ENCODE measurements at places on chromosomes 7 and 10.

- DNase-seq: peak; percentile 80
Observed at GRCh38 chr7:30308389-30308788, 24.0 kb downstream of the ZNRF2 start.

DNA sequence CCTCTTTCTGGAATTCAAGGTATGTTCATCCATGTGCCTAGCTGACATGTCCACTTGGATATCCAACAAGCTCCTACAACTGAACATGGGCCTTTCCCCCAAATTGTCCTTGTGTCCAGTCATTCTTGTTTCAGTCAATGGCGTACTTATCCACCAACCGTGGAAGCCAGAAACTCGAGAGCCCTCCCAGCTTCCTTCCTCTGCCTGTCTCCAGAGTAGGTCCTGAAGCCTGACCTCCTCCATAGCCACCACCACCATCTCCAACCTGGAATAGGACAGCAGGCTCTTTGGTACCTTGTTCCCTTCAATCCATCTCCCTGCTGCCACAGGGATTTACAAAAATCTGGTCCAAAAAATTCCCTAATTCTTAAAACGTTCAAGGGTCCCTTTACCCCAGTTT, 305.1 kb downstream of the RPS24 start:
- DNase-seq: no peak

DNA sequence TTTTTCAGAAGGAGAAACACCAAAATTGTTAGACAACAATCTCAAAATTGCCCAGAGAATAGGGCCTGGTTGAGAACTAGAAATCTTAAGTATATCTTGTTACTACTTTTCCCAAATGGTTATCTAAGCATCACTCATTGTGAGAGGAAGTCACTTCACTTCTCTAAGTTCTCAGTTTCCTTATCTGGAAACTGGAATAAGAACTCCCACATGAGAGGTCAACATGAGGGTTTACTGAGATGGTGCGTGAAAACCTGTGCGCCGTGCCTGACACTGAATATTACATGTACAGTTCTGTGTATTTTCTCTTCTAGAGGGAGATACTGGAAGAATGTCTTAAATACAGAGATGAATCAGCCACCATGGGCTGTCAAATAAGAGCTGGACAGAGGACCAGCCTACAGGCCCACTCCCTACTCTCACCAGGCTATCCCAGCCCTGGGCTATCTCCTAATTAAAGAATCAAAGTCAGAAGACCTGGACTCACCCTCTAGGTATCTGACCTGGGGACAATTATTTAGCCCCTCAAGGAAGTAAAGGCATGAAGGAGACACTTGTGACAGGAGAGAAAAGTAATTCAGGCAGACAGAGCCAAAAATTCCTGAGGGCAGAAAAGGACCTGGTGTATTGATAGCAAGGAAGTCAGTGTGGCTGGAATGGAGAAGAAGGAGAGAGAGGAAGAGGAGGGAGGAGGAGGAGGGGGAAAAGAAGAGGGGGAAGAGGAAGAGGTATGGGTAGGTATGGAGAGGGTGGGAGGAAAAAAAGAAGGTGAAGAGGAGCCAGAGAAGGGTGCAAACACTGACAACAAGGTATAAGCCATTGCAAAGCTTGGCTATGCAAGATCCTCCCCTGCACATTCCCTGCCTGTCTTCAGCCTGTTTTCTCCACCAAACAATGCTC, 44.9 kb downstream of the CCDC71L start:
- no peak for DNase-seq

- DNase-seq: peak; percentile 22
Observed at GRCh38 chr7:135994466-135995205, 17.5 kb upstream of the MTPN start.

DNA sequence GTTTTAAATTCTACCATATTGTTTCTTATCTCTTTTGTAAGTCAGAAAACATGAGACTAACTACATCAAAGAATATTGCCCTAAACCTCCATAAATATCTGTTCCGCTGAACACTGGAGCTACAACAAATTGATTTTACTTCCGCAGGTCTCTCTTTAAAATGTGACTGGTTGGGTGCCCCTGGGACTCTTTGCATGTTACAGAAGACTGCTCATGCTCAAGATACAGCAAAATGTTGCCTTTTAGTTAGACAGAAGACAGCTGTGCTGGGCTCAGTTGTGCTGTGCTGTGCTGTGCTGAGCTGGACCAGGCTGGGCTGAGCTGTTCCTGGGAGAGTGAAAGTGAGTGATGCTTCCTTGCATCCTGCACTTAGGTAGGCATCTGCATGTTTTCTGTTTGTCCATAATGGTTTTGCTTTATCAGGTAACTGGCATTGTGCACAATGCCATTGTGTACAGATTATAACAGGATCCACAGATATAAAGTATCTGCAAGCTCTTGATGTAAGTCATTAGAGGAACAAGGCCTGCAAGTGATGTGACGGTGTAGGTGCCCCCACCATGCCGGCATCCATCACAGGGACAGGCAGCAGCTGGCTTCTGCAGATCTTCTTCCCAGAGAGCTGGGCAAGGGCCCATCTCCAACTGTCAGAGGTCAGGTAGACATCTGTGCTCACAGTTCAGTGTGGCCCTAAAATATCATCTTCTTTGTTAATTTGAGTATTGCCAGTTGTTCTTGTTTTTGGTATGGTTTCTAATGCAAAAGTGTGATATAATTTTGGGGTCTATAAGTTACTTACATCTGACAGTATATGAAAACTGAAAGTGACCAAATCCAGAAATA, 972.5 kb upstream of the CELF2 start:
- no peak for DNase-seq

DNA sequence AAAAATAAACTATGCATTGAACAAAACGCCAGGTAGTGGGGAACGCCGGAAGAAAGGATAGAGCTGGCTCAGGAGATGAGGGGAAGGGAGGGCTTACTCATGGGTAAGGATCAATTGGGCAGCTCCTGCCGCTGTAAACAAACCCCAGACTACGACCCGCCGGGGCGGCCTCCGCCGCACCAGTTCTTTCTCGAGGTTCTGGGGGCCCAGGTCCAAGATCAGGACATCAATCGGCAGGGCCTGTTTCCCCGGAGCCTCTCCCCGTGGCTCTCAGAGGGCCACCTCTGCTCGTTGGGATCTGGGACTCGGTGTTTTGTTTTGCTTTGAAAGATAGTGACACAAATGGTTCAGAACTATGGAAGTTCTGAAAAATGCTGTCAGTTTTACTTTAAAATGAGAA, 140.4 kb downstream of the ELFN1 start:
- DNase-seq: no peak

GRCh38 chr10:65611592-65611991, 1314.2 kb upstream of the LRRTM3 start:
- peak; percentile 59 for DNase-seq

- DNase-seq: no peak
Observed at GRCh38 chr7:101435461-101436220, 73.0 kb downstream of the COL26A1 start.

DNA sequence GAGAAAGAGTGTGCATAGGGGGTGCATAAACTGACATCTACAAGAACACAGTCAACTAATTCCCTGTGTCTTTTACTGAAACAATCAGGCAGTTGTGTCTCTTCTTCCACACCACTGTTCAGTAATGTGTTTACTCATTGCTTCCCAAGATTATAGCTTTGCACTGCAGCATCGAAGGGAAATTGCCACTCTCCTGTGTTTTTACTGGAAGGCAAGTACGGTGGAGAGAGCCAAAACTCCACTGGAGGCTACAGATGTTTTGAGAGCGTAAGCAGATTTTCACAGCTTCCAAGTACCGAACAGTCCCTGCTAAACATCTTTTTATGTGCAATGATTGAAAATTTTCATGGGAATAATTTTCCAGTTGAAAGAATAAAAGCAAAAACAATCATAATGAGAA, 510.5 kb upstream of the AKR1E2 start:
- no peak for DNase-seq

DNA sequence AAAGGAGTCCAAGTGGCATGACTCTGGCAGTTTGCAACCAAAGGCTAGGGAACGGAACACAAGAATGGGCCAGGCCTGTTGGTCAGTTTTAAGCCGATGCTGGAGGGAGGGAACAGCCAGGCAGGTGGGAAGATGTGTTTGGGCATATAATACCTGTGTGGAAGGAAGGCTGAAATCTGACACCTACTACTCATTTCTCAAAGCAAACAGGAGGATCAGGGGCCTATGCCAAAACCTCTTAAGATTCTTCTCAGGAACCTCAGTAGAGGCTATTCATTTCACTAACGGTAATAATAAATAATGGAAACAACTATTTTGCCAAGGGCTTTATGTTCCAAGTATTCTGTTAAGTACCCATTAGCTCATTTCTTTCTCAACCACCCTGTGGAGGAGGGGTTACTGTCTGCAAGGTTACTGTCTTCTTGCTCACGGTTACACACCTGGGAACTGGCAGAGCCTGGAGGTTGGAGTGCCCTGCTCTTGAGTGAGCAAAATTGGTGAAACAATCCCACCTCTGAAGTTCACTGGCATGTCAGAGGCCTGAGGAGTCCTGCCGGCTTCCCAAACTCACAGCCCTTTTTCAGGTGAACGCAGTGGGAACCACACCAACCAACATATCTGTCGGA, 35.5 kb downstream of the GOT1 start:
- DNase-seq: peak; percentile 81

GRCh38 chr7:151722533-151722932, 154.4 kb downstream of the PRKAG2 start:
- no peak for DNase-seq

- no peak for DNase-seq
Observed at GRCh38 chr10:17125206-17125893, 4.3 kb downstream of the CUBN start.

- no peak for DNase-seq
Observed at GRCh38 chr7:70654979-70655378, 477.0 kb upstream of the GALNT17 start.

DNA sequence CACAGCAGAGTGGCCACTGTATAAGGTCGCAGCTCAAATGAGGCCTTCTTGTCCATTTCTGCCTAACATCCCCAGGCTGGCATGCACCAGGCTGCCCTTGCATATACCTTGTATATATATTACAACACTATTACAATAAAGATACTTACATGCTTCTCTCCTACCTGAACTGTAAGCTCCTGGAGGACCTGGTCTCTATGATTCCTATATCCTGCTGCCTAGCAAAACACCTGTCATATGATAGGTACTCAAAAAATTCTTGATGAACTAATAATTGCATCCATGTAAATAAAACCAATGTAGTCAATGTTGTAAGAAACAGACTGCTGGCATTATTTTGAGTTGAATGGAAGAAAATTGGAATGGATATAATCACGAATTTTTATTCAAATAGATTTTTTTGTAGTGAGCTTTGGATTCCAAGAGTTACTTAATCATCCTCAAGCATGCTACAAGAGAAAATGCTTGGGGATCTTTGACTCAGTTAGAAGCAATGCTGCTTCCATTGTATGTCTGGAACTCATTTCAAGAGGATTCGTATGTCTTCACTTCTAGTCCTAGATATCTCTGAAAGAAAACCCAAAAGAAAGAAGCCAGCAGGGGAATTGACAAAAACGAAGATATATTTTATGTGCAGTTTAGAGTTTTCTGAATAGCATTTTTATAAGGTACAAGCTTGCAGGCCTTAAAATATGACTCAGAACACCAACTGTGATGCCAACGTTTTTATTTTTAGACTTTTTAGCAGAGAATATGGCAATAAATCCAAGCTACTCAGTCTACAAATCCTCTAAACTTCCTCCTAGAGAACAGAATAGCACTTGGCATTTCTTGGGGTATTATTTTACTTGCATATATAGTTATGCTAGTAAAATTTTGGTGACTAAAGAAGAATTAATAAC, 53.1 kb downstream of the OSBPL3 start:
- DNase-seq: peak; percentile 8

DNA sequence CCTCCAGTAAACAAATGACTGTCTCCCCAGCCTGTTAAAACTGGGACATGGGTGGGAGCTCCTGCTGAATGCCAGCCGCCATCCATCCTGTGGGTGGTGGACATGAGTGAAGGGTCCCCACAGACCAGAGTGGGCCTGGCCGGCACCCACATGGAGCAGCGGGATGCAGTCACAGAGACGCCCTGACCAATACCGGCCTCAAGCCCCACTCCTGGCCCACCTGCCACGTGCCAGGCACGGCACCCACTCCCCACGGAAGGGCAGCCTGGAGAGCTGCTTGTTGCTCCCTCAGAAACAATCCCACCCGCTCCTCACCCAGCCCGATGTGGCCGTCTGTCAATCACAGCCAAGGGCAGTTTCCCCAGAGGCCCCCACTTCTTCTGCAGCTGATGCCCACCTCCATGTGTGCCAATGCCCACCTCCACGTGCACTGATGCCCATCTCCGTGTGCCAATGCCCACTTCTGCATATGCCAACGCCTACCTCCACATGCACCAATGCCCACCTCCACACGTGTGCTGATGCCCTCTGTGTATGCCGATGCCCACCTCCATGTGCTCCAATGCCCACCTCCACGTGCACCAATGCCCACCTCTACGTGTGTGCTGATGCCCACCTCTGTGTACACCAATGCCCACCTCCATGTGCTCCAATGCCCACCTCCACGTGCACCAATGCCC, 42.8 kb upstream of the DNAAF5 start:
- no peak for DNase-seq

GRCh38 chr7:2497500-2498336, 21.5 kb upstream of the GRIFIN start:
- DNase-seq: no peak

GRCh38 chr7:92740700-92741126, 95.7 kb downstream of the CDK6 start:
- DNase-seq: peak; percentile 89

DNA sequence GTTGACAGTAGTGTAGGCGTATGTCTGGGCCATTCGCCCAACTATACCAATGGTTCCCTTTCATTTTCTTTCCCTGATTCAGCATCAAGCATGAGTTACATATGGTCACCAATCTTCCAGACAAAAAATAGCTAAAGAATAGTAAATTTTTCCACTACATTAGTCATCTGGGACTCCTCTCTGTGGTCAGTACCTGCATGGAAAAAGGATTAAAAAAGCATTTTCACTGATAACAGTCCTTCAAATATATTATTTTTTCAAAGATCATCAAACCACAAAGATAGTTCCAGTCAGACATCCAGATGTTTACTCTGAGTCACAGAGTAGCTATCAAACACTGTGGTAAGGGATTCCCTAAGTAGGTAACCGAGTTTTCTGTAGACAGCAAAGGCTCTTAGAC, 302.6 kb upstream of the SEMA3D start:
- DNase-seq: peak; percentile 71

GRCh38 chr10:79067241-79068202, 1.2 kb upstream of the ZMIZ1 start:
- DNase-seq: peak; percentile 100

DNA sequence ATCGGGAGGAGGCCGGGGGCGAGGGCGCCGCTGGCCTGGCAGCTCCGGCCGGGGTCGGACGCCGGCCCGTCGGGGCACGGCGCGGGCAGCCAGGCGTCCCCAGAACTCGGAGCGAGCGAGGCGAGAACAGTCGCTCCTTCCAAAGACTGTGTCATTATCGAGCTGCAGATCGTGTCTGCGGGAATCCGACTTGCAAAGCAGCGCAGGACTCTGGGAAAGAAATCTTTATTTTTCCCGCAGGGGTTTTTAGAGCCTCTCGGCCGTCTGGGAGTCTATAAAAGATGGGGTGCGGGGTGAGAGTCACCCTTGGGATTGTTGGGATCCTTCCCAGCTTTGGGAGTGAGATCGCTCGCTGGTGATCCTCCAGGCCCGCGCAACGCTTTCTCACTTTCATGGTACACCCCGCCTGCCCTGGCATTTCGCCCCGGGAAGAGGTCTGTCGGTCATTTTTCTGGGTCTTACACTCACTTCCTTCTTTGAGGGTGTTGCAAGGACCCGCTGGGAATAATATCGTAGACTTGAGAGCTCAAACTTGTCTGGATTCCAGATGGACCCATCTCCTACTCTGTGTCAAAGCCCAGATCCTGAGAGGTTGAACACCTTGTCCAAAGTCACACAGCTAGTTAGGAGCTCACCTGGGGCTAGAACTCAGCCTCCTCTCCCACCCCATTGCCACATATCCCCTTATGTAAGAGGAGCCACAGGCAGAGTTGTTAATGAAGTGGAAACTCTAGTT, 1.0 kb downstream of the UBTD1 start:
- peak; percentile 31 for DNase-seq
